Natural killer cell (primary cell): ENCODE measurements at places on chromosomes 16 and 17. TPM values are rescaled to one million over a fixed set of nuclear protein-coding genes. Genes with fewer than 3 reads are reported as not detected.

GRCh38 chr17:6926667-6927066 is 69.2 kb upstream of the ALOX12 start:
- no peak overlapping the region for H3K4me3 ChIP-seq
- DNase-seq: no peak
- H3K27ac ChIP-seq: no peak overlapping the region
- H3K4me1 ChIP-seq: no peaks in the 10 kb centered on the region
- H3K27me3 ChIP-seq: no peaks in the 10 kb centered on the region

DNA sequence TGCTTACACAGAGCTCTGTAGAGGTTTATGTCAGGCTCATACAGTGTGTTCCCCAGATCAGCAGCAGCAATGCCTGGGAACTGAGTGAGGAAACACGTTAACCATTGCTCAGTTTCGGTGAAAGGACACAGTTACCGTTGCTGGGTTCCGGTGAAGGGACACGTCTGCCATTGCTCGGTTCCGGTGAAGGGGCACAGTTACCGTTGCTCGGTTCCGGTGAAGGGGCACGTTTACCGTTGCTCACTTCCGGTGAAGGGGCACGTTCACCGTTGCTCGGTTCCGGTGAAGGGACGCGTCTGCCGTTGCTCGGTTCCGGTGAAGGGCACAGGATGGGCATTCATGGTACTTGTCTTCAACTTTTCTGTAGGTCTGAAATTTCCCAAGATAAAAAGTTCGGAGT is 81.7 kb downstream of the MRM3 start:
- H3K27me3 ChIP-seq: no peaks in the 10 kb centered on the region
- H3K4me1 ChIP-seq: no peaks in the 10 kb centered on the region
- no peak overlapping the region for H3K27ac ChIP-seq
- no peak for DNase-seq
- H3K4me3 ChIP-seq: no peak overlapping the region

DNA sequence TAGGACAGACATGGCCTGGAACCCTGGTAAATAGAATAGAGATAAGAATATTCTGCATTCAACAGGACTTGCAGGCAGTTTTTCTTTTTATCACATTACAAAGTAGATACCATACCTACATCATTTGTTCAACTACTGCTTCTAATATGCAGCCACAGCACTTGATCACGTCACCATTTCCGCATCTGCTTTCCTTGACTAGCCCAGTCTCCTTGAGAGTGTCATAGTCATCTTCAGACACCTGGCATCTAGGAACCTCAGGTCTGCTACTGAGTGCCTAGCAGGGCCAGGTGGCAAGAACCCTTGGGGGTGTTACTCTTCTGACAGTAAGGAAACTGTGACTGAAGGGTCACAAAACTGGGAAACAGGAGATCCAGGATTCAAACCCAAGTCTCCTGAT is 93.2 kb upstream of the TOB1 start:
- H3K4me1 ChIP-seq: peaks cover 6% of the 10 kb centered on the region
- H3K36me3 ChIP-seq: peaks cover 7% of the 10 kb centered on the region
- no peak overlapping the region for H3K4me3 ChIP-seq

DNA sequence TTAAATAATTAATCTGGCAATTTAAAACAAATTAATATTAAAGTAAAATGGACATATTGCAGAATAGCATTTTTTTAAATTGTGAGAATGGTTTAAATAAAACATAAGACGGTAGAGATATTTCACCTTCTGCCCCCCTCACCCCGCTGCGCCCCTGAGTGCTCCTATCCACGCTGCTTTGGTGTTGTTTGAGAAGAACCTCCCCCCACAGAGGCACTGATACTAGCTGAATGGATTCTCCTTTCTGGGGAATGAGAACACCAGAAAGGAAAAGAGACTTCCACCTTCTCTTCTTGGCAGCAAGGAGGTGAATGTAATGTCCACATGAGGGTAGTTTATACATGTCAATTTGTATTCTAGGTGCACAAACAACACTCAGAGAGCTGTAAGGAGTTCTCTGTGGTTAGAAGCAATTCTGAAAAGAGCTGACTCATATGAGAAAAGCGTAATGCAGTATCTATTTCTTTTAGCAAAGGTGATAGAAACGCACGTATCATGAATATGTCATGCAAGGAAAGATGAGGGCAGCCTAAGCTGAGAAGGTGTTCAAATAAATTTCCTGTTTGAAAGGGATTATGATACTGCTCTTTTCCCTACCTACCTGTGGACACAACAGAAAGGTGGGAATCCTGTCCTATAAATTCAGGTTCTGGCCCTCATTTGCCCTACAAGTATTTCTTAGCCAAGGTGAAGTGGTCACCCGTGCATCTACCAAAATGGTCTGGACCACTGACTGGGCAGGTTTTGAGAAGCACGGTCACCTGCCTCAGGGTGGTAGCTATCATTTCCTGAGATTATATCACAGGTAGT is 126.9 kb downstream of the PARN start:
- no peak overlapping the region for H3K4me3 ChIP-seq
- no peak overlapping the region for H3K27ac ChIP-seq
- DNase-seq: no peak
- H3K4me1 ChIP-seq: no peaks in the 10 kb centered on the region
- H3K27me3 ChIP-seq: no peaks in the 10 kb centered on the region

SP6 gene
- total RNA-seq: not detected

ARHGAP44 gene
- total RNA-seq: not detected
